ENCODE measurements at places on chromosomes 16 and 17.

DNA sequence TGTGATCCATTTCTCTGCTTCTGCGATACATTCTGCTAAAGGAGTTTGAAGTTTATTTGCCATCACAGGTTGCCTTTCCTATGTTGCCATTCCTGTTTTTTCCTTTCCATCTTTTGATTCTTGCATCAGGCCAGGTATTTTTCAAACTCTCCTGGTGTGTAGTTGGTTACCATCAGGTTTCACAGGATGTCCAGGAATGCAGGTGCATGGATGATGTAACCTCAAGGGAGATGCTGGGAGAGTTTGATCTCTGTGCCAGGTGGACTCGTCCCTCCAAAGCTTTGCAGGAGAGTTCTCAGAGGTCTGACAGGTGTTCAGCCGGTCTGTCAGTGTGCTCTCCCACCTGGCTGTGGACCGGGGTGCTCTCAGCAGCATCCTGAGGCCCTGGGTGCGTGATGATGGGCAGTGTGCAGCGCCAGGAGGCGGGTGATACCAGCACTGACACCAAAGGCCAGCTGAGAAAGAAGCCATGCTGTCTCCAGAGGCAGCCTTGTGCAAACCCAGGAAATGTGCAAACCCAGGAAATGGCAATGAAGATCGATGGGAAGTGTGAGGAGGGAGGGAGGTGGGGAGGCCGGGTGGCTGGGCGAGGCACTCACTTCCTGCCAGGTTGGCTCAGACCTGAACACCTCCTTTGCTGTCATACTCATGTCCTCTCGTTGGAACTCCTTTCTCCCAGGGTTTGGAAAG lies 1.7 kb downstream of the ATP2C2 start:
- no peak for DNase-seq

GRCh38 chr16:26071101-26071866 lies 379.5 kb downstream of the HS3ST4 start:
- DNase-seq: no peak

DNA sequence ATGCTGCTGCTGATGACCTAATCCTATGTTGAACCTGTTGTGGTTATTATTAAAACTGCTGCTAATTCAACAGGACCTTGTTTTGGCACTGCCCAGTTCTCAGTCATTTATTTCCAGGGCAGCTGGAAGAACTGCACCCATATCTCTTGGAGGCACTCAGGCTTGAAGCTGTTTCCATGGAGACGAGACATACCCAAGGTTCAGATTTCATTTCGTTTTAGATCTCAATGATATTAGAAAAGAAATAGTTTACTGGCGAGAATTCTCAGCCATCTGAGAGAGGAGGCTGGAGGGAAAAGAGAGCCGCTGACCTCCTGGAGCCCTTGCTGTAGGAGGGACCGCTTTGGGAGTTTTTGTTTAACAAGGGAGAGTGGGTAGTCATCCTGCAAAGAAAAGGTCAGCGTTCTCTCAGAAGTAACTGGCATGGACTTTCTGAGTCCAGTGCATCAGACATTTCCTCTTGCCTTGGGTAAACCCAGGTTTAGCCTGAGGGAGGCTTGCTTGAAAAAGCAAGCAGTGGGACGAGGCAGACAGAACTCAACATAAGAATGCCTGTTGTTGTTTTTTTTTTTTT lies 75.4 kb downstream of the YPEL2 start:
- no peak for DNase-seq

GRCh38 chr16:1378804-1379303 lies 27.1 kb downstream of the GNPTG start:
- no peak for DNase-seq

DNA sequence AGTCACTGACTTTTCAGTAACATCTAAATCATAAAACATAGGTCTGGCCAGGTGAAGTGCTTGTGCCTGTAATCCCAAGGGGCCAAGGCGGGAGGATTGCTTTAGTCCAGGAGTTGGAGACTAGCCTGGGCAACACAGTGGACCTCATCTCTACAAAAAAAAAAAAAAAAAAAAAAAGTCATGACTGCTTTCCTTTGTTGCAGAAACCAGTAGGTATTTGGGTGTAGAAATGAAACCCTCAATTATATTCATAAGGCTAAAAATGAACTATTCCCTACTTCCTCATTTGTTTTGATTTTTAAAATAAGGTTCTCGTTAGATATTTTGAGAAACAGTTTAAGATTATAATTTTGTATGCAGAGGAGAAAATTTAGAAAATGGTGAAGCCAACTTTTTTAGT lies 26.0 kb downstream of the PITPNC1 start:
- DNase-seq: no peak

GRCh38 chr17:77092025-77092424 lies 48.7 kb upstream of the SEC14L1 start:
- DNase-seq: no peak

DNA sequence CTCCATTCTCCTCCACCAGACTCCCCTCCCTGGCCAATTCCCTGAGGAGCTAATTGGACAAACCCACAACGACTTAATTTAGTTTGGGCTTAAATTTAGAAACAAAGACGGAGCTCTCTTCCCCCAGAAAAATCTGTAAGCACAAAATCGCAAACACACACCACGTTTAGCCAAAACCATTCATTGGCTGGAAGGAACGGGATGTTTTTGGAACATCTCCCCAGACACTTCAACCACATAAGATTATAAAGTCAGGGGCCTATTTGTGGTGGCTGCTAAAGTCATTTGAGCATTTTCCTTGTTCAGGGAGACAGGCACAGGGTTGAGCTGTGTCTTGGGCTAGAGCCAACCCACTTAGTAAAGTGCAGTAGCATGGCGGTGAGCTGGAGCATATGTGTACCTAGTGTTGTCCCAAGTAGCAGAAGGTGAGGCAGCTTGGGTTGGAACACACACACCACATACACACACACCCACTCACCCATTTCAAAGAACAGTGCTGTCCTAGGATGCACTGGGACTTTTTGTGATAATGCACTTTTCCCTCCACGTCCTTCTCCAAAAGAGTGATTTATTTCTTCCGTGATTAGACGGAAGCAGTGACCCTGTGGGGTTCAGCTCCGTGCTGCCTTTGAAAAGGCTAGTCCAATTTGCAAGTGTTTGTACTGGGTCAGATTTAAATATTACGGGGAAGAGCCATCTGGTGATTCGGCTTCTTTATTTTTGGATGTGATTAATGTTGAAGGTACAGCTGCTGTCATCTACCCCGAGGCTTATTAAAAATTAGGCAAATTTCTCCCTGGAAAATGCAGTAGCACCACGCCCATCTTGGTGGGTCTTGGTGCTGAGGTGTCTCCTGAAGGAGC lies 32.2 kb downstream of the ELAC2 start:
- DNase-seq: no peak

DNA sequence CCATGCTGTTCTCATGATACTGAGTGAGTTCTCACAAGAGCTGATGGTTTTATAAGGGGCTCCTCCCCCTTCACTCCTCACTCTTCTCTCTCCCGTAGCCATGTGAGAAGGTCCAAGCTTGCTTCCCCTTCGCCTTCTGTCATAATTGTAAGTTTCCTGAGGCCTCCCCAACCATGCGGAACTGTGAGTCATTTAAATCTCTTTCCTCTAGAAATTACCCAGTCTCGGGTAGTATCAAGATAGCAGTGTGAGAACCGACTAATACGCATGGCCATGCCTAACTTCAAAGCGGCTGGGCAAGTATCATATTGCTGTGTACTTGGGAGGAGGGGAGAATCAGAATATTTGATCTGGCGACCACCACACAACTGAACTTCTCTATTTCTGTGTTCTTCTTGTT lies 88.3 kb downstream of the PRKCB start:
- DNase-seq: no peak

- DNase-seq: no peak
Measured at GRCh38 chr16:13378151-13378550, 476.8 kb downstream of the SHISA9 start.

GRCh38 chr17:63697341-63698286 lies 2.3 kb downstream of the LIMD2 start:
- DNase-seq: peak; percentile 69

GRCh38 chr17:42797067-42798007 lies 1.2 kb downstream of the COA3 start:
- no peak for DNase-seq

- no peak for DNase-seq
Measured at GRCh38 chr16:8928467-8928957, 35.2 kb downstream of the USP7 start.

Measured in stimulated activated CD8-positive, alpha-beta memory T cell treated with anti-CD3 and anti-CD28 coated beads, Interleukin-4, amount 100 ng/mL, for 1 hour (primary cell).